ENCODE measurements at places on chromosomes 13 and 19. TPM values are rescaled to one million over a fixed set of nuclear protein-coding genes. Genes with fewer than 3 reads are reported as not detected.

DNA sequence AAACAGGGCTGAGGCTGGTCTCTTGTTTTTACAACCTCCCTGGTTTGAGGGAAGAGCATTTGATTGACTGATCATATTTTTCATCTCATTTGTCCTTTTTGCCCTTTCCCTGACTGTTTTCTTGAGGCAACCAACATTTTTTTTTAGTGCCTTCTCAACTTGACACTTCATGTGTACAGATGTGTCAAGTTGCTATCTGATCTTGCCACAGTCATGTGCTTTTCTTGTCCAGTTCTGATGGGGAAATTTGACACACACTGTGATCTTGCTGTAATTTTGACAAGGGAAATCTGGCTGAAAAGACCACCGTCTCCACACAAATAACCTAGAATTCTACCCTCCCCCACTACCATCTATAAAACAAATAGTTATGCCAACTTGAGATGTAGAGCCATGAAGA is 329.6 kb downstream of the KCTD12 start:
- DNase-seq: no peak
- no peaks in the 10 kb centered on the region for H3K4me1 ChIP-seq
- H3K27me3 ChIP-seq: no peaks in the 10 kb centered on the region
- H3K4me3 ChIP-seq: no peak overlapping the region
- H3K27ac ChIP-seq: no peak overlapping the region

DNA sequence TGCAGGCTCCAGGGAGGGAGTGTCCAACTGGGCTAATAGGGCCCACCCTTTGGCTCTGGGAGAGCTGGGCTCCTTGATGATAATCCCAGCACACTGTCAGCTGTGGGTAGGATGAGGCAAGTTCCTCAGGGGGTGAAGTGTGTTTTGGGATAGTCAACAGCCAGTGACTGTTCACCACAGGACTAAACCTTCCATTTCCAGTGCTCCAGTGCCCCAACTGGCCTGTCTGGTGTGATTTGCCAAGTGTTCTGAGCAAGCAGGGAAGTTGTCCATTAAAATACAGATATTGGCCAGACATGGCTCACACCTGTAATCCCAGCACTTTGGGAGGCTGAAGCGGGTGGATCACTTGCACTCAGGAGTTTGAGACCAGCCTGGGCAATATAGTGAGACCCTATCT is 150.9 kb downstream of the TM9SF2 start:
- H3K4me3 ChIP-seq: no peak overlapping the region
- no peaks in the 10 kb centered on the region for H3K27me3 ChIP-seq
- no peak for DNase-seq
- H3K36me3 ChIP-seq: no peaks in the 10 kb centered on the region
- H3K4me1 ChIP-seq: peaks cover 6% of the 10 kb centered on the region

- no peaks in the 10 kb centered on the region for H3K4me1 ChIP-seq
- no peak overlapping the region for H3K27ac ChIP-seq
- no peak for DNase-seq
- no peak overlapping the region for H3K4me3 ChIP-seq
- H3K36me3 ChIP-seq: peaks cover 78% of the 10 kb centered on the region
- no peaks in the 10 kb centered on the region for H3K27me3 ChIP-seq
Measured at GRCh38 chr13:111242585-111242984, 77.9 kb upstream of the TEX29 start.

CCDC122 gene
- 12.1 TPM for total RNA-seq

All from B cell (primary cell).